Choroid plexus epithelial cell (primary cell): ENCODE measurements at places on chromosomes 6 and 20.
A peak's percentile ranks its signal among the peaks of the same experiment; 100 is the strongest.

- DNase-seq = peak; percentile 77
These were observed 48.3 kb downstream of the PTPN1 start for GRCh38 chr20:50558483-50558925.

DNA sequence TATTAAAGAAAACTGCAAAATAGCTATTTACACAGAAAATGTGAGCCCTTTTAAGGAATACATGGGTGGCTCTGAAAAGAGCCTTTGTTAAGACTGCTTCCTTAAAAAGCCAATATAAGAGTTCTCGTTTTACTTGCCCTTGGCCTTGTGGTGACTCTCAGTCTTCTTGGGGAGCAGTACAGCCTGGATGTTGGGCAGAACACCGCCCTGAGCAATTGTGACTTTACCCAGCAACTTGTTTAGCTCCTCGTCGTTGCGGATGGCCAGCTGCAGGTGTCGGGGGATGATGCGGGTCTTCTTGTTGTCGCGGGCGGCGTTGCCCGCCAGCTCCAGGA, 111.5 kb downstream of the HFE start:
- peak; percentile 38 for DNase-seq

DNA sequence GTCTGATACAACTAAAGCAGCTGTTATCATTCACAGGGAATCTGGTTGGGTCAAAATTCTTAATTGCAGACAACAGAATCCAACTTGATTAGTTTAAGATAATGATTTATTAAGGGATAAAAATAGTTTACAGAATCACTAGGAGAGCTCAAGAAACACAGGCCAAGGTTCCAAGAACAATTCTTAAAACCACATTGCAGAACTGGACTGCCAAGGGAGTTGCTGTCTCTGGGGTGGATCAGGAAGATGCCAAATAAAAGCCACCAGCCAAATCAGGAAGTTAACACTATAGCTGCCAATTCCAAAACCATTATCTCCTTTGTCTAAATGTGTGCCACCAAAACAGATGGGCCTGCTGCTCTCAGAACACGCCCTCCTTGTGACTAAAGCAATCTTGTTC, 53.7 kb downstream of the NUDT3 start:
- no peak for DNase-seq

DNA sequence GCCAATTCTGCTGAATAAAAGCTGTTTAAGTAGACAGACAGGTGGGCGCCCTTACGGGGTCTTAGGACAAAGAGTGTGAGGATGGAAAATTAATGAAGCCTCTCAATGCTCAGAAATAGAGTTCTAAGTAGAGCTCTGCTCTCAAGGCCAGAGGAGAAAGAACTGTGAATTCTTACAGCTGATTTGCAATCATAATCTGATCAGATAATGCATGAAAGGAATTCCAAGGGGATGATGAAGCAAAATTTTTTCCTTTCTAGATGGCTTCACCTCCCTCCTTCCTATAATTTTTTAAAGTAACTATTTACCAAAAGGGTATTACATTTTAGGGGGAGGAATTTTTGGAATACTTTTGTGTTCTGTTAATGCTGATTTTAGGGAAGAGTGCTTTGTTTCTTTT, 308.1 kb upstream of the HS3ST5 start:
- no peak for DNase-seq

DNA sequence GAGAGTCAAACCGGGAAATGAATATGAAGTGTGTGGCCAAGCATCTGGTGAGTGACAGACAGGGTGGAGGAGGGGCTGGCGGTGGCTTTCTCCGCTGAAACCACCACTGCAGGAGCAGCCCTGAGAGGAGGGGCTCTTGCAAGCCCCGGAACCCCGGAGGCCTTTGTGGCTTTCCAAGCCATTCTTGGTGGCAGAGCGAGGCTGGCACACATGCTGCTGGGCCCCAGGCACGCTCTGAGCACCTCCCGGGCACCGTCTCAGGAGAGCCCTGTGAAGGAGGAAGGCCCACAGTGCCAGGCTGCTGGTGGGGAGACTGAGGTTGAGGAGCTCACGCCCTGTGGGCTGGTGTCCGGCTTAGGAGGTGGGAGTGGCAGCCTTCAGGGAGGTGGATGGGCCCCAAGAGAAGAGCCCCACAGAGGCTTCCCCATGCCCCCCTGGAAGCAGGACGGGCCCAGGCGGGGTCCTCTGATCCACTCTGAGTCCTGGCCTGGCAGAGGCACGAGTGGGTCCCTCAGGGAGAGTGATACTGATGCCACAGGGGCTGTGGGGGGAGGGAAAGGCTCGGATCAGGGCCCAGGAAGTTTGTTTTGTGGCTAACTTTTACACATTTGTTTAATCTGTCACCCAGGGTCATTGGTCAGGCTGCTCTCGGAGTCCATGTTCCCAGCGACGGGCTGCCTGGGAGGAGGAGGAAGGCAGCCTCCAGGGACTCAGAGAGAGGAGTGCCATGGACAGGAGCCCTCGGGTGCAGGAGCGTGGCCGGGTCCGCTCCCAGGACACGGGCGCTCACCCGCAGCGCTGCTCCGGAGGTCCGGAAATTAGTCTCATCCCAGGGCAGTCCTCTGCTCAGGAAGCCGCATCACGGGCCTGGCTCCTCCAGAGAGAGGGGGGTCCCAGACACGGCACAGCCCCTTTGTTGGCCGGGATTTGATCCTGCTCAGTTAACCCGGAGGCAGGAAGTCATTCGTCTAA, 170.7 kb downstream of the ERMARD start:
- no peak for DNase-seq

DNA sequence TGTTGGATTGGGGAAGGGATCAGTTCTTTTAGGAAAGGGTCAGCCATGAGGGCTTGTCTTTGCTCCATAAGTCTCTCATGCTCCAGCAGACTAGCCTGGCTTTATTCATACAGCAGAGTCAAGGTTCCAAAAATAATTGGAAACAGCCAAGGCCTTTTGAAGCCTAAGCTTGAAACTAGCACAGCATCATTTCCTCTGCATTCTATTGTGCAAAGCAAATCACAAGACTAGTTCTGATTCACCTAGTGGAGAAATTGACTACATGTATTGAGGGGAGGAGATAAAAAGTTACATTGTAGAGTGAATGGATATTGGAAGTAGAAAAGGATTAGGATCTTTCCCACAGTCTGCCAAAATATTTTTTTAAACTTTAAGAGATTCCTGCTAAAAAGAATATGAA, 159.3 kb upstream of the PLCB4 start:
- DNase-seq = peak; percentile 19
